ENCODE measurements at places on chromosomes 1 and 21.

- no peak for DNase-seq
These were observed 18.1 kb downstream of the USP48 start for GRCh38 chr1:21764615-21765423.

DNA sequence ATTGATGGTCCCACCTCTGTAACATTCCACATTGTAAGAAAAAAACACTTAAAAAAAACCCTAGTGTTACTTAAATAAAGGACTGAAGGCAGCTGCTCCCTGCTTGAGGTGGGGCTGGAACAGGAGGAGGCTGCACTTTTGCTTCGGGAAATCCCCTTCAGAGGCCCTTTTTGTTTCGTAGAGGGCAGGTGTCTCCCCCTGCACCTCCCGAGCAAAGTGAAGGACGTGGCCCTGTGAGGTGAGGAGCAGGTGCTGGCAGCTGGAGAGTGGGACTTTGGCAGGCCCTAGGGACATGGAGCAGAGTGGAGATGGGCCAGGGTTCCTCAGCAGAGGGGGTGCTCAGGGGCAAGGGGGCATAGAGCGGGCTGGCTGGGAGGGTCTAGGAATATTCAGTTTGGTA is 33.4 kb upstream of the WNT4 start:
- DNase-seq: no peak

DNA sequence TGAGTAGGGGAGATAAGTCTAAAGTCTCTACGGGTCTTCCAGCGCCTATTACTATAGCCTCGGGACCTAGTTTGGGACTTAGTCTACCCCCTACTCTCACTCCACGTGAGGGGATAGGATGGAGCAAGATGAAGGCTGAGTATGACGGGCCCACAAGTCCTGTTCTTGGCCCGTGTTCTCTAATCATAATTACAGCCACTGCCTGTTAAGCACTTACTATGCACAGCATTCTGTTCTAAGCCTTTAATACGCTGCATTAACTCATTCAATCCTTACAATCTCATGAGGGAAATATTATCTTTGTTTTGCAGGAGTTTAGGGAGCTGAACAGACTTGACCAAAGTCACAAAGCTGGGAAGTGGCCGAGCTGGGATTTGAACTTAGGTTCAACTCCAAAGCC is 23.9 kb upstream of the EPB41 start:
- no peak for DNase-seq

DNA sequence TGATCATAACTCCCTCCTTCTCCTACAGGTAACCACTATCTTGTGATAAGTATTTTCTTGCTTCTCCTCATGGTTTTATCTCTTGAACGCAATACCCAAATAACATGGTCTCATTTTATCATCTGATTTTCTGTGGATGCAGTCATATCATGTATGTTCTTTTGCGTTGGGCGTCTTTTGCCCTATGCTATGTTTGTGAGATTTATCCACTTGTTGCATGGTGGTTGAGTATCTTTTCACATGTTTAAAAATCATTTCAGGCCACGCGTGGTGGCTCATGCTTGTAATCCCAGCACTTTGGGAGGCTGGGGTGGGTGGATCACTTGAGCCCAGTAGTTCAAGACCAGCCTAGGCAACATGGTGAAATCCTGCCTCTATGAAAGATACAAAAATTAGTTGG is 15.6 kb downstream of the PADI3 start:
- DNase-seq: no peak

- DNase-seq: no peak
These were observed 80.2 kb upstream of the GALNT2 start for GRCh38 chr1:229986737-229987337.

DNA sequence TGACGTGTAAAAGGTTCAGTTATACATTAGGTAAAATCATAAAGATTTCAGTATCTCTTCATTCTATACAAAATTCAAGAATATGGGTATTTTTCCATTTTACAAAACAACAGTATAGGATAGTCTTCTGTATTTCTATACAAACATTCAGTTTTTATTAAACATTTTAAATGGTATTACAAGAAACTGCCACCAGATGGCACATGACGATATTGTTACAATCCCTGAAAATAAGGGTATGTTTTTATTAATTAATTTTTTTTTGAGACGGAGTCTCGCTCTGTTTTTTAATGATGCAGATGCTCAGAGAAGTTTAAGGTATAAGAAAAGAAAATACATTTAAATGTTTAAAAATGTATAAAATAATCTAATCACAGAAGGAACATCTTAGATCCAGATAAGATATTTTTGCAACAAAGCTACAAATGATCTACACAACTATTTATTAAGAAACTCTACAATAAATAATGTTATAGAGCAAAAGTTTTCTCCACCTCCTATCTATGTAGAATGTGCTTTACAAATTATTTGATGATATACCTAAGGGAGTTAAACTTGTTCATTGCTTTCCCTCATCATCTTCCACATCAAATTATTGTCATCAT is 23.5 kb upstream of the RSBN1 start:
- no peak for DNase-seq

DNA sequence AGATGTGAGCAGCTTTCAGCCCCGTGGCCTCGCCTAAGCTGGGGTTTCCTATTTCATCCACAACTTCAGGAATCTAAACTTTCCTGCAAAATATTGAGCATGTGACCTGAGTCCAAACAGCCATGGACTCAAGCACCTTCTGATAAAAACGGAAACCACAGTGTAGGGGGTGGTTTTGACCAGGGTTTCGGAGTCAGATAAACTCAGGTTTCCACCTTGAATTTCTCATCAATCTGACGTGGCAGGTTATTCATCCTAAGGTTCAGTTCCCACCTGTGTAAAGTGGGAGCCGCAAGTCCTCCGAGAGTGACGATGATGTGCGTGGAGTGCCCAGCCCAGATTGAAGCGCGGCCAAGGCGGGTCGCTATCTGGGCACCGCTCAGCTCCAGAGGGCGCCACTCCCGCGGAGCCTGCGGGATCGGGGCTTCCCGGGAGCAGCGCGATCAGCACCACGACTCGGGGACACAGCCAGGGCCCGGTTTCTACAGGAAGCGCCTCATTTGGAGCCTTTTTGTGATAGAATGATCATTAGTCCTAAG is 871 bp upstream of the ETS2 start:
- DNase-seq: no peak

All from T follicular helper cell (primary cell).